ENCODE measurements at places on chromosomes 4 and X.

GRCh38 chr4:127598656-127599055 lies 34.1 kb upstream of the INTU start:
- no peak for DNase-seq

DNA sequence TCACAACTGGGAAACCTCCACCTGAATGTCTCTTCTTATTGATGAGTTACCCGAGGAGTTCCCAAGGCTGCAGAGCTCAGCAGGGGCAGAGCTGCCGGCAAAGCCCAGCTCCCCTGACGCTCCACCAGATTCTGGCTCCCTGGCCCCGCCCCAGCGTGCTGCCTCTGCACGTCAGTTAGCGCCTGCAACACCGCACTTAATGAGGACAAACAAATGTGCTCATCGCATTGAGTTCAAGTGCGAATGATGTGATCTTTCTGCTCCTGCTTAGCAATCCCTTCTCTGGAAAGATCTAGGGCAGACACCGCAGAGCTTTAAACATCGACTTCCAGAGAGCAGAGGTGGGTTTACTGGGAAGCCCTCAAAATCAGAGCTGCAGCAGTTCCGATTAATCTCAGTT lies 55.5 kb upstream of the FBXW7 start:
- DNase-seq = peak; percentile 37

- DNase-seq = no peak
Observed at GRCh38 chr4:156825074-156825473, 146.5 kb downstream of the PDGFC start.

DNA sequence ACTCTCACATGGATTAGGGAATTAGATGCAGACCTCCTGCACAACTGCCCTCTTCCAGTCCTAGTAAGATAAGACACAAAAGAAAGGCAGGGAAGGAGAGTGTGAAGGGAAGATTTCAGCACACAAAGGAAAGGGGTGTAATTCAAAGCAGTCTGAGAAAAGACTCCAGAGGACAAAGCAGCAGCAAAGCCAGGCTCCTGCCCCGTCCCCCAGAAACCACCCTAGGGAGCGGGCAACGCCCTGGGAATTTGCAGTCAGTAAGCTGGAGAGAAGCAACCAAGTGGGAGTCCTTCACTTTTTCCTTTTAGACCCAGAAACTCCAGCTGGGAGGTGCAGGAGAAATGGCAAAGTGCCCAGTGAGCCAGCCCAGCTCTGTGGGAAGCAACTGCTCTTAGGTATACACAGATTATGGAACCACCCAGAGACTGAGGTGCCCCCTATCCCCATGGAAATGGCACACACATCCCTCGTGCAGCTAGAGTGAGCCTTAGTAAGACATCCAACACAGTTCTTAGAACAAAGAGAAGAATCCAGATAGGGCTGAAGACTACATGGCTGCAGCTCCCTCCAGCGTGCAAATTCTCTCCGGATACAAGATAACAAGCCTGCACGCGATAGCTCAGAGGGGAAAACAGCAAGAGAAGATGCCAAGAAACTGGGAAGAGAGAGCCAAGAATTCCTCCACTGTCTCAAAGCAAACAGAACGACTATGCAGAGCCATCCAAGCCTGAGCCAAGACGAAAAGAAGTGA lies 26.5 kb upstream of the IRAK1 start:
- no peak for DNase-seq

- DNase-seq = peak; percentile 19
Observed at GRCh38 chrX:31266203-31267076, 194.6 kb upstream of the FTHL17 start.

- DNase-seq = peak; percentile 47
Observed at GRCh38 chrX:47232803-47233332, at the start of gene USP11. Gene USP11, plus strand, starts transcription at chrX:47233009. Its CDS starts 35 bp downstream, at chrX:47233044.

GRCh38 chrX:133908223-133908955 lies 77.0 kb downstream of the GPC3 start:
- no peak for DNase-seq

DNA sequence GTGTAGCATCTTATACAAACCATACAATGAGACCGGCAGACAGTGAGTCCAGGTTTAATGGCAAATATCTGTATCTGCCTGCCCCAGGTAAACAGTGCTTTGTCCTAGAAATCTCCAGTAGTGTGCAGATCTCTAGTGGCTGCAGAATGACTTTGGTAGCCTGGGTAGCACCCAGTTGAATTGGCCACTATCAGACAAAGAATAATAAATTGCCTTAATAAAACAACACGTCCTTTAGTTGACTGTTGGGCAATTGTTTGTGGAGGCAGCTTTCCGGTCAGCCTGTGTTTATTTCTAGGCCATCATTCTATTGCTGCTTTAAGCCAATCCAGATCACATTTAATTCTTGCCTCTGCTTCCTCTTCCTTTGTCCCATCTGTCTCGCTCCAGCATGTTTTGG lies 52.5 kb downstream of the SNX25 start:
- no peak for DNase-seq

- DNase-seq = no peak
Observed at GRCh38 chrX:107834275-107835201, 8.9 kb downstream of the MID2 start.

DNA sequence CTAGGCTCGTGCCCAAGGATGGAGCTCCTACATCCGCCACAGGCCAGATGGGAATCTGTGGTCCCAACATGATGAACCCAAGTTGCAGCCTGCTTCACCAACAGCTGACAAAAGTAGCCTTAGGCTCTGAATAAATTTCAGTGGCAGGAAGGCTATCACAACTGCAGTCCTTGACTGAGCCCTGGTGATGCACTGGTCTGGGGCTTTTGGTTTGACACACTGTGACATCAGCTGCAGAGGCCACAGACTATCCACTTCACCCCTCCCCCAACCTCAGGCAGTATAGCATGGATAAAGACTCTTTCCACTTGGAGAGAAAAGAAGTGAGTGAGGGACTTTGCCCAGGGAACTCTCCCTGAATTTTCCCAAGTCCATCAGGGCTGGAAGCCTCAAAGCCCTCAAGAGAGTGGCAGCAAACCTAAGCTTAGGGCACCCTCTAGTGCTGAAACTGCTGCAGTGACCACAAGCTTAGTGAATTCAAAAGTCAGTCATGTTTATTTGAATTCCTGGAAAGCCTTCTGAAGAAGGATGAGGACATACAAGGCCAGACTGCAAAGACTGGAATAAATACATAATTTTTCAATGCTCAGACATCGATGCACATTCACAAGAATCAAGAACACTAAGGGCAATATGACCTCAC lies 135.0 kb upstream of the TENT5D start:
- DNase-seq = peak; percentile 25

DNA sequence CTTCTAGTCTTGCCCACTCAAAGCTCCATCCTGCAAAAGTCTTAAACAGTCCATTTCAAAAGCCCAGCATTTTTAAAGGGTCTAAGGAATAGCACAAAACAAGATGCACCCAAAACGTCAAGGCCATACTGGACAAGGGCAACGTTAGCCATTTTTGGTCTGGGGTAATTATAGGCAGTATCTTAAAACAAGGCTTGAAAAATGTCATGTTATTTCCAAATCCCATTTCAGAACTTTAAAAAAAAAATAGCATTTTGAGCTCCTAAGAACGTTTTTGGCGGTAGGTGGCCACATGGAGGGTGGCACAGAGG lies 584 bp upstream of the TMEM165 start:
- no peak for DNase-seq

DNA sequence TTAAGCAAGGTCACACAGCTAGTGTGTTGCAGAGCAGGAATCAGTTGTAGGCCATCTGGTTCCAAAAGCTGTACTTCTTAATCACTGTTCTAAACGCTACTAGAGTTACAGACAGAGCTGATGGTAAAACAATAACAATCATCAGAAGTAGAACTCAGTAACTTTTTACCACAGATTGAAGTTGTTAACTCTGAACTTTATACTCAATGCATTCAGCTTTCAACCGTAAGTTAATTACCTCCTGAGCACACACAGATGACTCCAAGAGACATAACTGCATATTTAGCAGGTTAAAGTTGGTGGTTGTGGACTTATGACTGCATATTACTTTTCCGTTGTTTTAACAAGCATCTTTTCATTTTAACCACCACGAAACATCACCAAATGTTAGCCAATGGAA lies 127.3 kb downstream of the PRSS12 start:
- DNase-seq = no peak

DNA sequence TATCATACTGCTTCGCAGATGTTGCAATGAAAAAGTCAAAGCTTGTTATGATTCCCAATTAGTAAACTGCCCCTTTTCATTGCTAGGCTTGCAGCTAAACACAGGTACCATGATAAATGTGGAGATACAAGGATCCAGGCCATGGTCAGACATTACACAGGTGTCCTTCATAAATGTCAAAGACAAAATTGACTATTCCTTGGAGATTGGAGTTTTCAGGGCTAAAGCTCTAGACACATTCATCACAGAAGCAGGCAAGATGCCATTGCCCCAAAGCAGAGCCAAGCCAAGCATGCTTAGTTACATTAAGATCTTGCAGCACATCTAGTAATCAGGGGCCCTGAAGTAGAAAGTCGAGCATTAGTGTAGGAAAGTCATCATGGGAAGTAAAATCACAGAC lies 111.3 kb upstream of the INTU start:
- no peak for DNase-seq

- DNase-seq = no peak
Observed at GRCh38 chrX:86329174-86329573, 180.9 kb downstream of the DACH2 start.

GRCh38 chr4:61431131-61431530 lies 231.0 kb downstream of the ADGRL3 start:
- DNase-seq = no peak
